Naive thymus-derived CD4-positive, alpha-beta T cell (primary cell): ENCODE measurements at places on chromosomes 7 and 10.

DNA sequence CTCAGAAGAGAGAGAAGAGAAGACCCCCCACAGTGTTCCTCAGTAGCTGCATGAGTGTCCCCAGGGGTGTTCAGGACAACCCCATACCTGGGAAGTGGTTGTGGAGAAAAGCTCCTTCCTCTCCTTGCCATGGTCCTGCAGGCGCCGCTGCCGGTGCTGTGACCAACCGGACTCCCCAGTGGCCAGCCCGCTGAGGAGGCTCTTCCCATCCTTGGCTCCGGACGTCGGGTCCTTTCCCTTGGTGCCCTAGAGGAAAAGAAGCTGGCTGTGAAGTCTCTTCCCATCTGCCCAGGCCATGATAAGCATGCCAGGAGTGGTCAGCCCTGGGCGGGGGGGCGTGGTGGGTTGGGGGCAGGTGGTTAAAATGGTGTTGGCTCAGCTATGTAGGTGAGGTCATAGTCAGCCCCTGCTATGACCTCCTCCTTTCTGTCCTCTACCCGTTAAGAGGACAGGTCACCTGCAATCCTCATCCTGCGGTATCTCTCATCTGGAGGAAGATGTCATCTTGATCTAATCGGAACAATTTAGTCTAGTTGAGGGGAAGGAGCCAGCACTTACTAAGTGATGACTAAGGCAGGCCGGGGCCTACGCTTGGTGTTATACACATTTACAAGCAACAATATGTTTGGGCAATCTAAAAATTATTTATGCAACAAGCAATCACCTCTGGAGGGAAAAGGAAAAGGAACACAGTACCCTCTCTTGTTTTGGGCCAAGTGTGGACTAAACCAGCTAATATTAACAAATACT, 13.2 kb downstream of the WDR91 start:
- no peak for DNase-seq

GRCh38 chr7:74275401-74275881, 13.8 kb upstream of the CLIP2 start:
- DNase-seq = no peak

DNA sequence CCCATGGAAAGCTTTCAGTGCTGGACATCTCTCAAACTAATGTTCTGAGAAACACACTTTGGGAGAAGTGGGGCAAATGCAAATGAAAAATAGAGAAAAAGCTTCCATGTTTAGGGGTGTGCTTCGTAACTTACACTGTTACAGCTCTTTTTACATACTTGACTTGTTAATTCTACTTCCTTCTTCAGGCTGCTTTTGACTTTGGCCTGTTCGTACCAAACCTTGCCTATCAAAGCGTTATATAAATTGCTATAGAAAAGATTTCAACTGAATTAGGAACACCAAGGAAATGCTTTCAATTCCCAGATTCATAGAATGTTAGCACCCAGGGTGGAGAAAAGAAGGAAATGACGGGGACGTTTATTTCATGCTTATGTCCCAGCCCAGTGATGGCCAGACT, 140.8 kb upstream of the PRR15 start:
- DNase-seq = no peak

- DNase-seq = no peak
These were observed 116.7 kb downstream of the SLC25A40 start for GRCh38 chr7:87759501-87759900.

- no peak for DNase-seq
These were observed 166.2 kb upstream of the INHBA start for GRCh38 chr7:41869091-41869490.

- no peak for DNase-seq
These were observed 4.2 kb downstream of the IGFBP1 start for GRCh38 chr7:45892407-45893035.

DNA sequence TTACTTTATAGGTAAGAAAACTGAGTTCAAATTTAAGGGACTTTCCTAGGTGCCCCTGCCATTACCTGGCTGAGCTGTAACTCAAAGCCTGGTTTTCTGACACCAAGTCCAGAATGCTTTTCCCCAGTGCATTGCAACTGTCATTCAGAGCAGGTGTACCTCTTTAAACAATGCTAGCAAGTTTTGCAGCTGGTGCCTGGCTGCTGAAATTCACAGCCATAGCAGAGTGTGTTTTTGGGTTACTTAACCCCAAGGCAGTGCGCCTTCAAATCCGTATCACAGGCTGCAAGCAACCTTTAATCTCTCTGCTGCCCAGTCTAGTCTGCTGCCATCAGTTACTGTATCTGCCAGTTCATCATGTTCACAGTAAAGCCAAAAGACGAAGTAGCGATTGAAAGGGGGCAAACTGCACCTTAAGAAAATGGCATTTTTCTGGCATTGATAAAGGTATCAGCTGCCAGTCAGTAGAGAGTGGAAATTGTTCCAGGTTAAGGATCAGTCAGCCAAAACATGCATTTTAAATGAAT, 265.4 kb downstream of the CSTF2T start:
- DNase-seq = no peak

GRCh38 chr7:19574131-19574530, 134.7 kb downstream of the POLR1F start:
- no peak for DNase-seq

- peak; percentile 38 for DNase-seq
These were observed 1.4 kb downstream of the RHEB start for GRCh38 chr7:151518105-151518946.
